IMR-90 (cell line): ENCODE measurements at places on chromosomes 2 and 18. TPM values are rescaled to one million over a fixed set of nuclear protein-coding genes. Genes with fewer than 3 reads are reported as not detected.

- no peak for DNase-seq
- no peaks in the 10 kb centered on the region for H3K27me3 ChIP-seq
- H3K4me1 ChIP-seq = no peaks in the 10 kb centered on the region
- no peak overlapping the region for H3K4me3 ChIP-seq
Measured at GRCh38 chr18:75823471-75823870, 396.0 kb upstream of the SMIM21 start.

The KCNJ3 gene
- not detected in 2 replicates for total RNA-seq

The SIGLEC15 gene
- 0.83 and 1.1 TPM in 2 replicates for total RNA-seq

The CENPA gene
- 7.7 and 10.0 TPM in 2 replicates for total RNA-seq

DNA sequence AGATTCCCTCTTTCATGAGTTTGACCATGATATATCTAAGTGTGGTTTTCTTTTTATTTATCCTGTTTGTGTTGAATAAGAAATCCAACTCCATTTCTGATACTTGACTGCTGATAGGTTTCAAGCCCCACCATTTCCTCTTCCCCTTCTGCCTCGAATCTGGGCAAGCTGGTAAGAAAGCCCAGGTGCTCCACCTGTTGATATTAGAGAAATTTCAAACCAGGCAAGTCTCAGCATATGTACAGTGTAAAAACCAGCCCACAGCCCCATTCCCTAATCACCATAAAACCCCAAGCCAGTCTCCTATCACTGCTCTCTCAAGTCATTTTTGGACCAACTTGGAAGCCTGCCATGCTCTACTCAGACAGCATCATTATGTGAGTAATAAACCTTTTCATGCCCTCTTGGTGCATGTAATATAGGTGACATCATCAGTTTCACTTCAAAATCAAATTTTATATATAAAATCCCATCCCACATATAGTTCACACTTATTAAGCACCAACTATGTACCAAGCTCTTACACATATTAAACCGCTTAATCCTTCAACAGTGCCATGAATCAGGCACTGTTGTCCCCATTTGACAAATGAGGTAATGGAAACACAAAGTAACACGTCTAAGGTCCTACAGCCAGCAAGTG lies 46.6 kb downstream of the SMAD2 start:
- no peak overlapping the region for H3K27ac ChIP-seq
- DNase-seq = peak; percentile 76
- peaks cover 10% of the 10 kb centered on the region for H3K4me1 ChIP-seq
- no peak overlapping the region for H3K4me3 ChIP-seq
- H3K27me3 ChIP-seq = no peaks in the 10 kb centered on the region
- peaks cover 4% of the 10 kb centered on the region; the same call in 1 of the 2 replicates for H3K36me3 ChIP-seq

DNA sequence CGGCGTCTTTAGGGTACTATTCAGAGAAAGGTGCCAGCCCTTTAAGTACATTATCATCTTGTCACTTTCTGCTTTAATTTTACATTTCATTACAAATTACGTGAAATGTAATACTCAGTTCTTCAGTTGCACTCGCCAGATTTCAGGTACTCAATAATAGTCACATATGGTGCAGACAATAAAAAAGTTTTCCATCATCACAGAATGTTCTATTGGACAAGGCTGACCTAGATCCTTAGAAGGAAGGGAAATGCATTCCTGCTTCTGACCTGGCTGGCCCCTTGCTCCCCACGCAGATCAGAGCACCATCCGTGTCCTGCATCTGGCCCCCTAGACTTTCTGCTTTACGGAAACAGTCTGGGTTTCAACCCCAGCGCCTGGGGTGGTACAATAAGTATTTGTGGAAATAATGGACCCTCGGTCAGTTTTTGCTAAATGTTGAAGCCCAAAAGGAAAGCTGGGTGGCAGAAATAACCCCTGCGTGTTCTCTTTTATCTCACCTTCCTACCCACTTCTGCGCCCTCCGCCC lies 681 bp upstream of the C2orf72 start:
- H3K4me3 ChIP-seq = no peak overlapping the region
- peaks cover 74% of the 10 kb centered on the region for H3K27me3 ChIP-seq
- no peak for DNase-seq
- H3K36me3 ChIP-seq = no peaks in the 10 kb centered on the region
- H3K27ac ChIP-seq = no peak overlapping the region
- no peaks in the 10 kb centered on the region for H3K4me1 ChIP-seq

The CHPF gene
- 24.0 and 27.2 TPM in 2 replicates for total RNA-seq

DNA sequence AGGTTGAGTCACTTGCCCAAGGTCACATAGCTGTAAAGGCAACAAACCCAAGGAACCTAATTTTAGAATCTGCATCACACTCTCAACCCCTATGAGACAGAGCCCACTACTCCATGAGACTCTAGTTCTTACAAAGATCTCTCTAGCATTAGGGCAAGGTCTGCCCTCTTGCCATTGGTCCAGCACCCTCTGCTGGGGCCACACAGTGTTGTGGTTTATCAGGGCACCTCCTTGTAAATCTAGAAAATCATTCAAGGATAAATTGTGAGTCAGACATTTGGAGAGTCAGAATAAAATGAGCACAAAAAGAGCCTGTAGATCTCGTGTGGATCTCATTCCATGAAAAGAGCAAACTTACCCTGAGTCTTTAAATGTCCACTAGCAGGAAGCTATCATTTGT lies 91.2 kb downstream of the SLC8A1 start:
- H3K4me1 ChIP-seq = peaks cover 13% of the 10 kb centered on the region
- H3K27me3 ChIP-seq = no peaks in the 10 kb centered on the region
- no peaks in the 10 kb centered on the region for H3K36me3 ChIP-seq
- H3K27ac ChIP-seq = no peak overlapping the region
- H3K4me3 ChIP-seq = no peak overlapping the region

DNA sequence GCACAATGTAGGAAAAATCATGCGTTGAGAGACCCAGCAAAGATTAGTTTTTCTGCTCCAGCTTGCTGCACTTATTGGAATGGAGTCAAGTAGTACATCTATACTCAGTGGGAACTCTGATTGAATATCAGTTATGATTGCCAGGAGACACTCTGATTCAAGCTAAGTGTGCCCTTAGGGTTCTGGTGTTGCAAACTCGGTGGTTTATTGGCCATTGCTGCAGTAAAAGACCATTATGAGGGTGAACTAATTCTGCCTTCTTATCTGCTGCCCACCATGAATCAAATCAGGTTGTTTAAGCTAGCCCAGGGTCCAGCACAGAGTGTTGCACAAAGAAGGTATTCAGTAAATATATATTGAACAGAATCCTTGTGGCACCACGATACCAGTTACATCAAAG lies 74.8 kb upstream of the GLS start:
- H3K36me3 ChIP-seq = no peaks in the 10 kb centered on the region
- peaks cover 2% of the 10 kb centered on the region; the same call in 1 of the 2 replicates for H3K4me1 ChIP-seq
- H3K27ac ChIP-seq = no peak overlapping the region
- DNase-seq = no peak
- no peaks in the 10 kb centered on the region for H3K27me3 ChIP-seq
- H3K4me3 ChIP-seq = no peak overlapping the region

DNA sequence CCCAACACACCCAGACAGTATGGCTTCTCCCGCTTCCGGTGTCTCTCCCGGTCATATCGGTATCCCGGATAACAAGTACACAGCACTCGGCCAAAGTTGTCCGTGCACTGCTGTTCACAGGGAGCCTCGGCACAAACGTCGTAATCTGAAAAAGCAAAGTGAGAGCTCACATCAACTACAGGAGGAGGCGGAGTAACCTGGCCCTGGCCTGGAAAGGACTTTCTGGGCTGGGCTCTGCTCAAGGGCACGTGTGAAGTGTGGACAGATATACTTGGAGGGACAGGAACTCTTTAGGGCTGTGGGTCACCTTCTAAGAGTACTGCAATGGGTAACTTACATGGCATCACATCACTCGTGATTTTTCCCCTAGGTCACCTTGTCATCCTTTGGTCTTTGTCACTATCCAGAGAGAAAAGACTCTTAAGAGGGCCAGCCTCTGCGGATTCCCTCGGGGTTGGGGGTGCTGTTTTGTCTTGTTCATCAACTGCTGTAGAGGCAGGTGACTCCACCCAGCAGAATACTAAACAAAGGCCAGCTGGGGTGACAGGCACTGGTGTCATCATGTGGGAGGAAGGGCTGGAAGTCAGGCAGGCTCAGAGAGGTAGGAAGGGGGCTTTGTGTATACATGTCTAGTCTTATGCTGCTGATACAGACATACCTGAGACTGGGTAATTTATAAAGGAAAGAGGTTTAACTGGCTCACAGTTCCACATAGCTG lies 110.6 kb upstream of the LMAN1 start:
- H3K4me3 ChIP-seq = no peak overlapping the region
- no peak for DNase-seq
- H3K36me3 ChIP-seq = no peaks in the 10 kb centered on the region; the same call in 1 of the 2 replicates
- H3K27ac ChIP-seq = no peak overlapping the region
- H3K27me3 ChIP-seq = no peaks in the 10 kb centered on the region
- no peaks in the 10 kb centered on the region; the same call in 1 of the 2 replicates for H3K4me1 ChIP-seq

- peak; percentile 76 for DNase-seq
- H3K4me3 ChIP-seq = no peak overlapping the region
Measured at GRCh38 chr2:67346718-67347407, 50.3 kb upstream of the ETAA1 start.

DNA sequence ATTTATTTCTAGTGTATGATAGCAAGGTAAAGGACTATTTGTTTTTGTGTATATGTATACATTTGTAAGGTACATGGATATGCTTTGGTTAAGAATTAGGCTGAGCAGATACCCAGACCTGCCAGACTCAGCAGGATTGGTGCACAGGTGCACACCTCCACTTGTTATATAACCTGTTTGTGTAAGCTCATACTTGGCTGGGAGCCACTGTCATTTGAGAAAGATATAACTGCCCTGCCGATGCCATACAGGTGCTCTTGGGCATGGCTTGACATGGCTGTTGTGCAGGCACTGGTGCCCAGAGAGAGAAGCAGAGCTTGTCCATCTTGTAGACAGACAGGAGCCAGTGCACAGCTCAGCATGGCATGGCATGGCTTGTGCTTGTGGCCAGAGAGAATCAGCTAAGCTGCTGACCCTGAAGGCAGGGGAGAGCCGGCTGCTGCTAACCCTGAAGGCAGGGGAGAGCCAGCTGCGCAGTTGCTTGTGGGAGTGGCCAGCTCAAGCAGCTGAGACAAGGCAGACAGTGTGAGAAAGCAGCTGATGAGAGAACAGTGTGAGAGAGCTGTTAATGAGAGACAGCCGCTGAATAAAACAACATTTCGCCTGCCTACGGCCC lies 136.5 kb downstream of the RNF144A start:
- H3K27ac ChIP-seq = no peak overlapping the region
- H3K27me3 ChIP-seq = no peaks in the 10 kb centered on the region
- no peak for DNase-seq
- H3K4me1 ChIP-seq = no peaks in the 10 kb centered on the region

The ROCK1 gene
- 17.0 and 33.6 TPM in 2 replicates for total RNA-seq

DNA sequence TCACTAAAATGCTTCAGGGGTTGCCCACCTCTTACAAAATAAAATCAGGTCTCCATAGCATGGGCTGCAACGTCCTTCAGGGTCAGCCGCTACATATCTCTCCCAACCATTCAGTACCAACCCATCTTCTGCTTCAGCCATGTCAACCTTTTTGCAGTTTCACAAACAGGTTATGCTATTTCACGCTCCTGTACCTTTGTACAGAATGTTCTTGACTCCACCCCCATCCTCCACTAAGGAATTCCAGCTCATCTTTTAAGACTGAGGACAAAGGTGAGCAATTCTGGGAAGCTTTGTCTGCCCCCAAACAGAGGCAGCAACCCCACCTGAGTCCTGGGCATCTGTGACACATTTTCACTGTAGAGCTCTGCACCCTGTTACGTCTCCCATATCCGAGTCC lies 8.8 kb upstream of the EVA1A start:
- no peak overlapping the region for H3K27ac ChIP-seq
- H3K4me1 ChIP-seq = peaks cover 8% of the 10 kb centered on the region
- H3K27me3 ChIP-seq = no peaks in the 10 kb centered on the region
- H3K4me3 ChIP-seq = no peak overlapping the region
- no peak for DNase-seq

DNA sequence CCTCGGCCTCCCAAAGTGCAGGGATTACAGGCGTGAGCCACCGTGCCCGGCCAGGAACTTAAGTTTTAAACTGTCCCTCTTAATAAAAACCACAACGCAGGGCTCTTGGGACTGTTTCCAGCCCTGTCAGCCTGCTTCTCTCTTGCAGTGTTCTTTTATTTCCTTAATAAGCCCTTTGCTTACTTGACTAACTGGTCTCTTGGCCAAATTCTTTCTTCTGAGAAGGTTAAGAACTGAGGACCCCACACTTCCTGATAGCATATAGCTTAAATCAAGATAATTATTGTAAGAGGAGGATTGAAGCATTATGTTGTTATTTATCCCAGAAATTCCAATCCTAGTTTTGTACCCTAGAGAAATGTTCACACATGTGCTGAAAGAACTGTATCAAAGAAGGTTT lies 128.2 kb upstream of the UXS1 start:
- no peak for DNase-seq
- no peak overlapping the region for H3K4me3 ChIP-seq
- H3K4me1 ChIP-seq = no peaks in the 10 kb centered on the region
- no peak overlapping the region for H3K27ac ChIP-seq
- peaks cover 5% of the 10 kb centered on the region for H3K27me3 ChIP-seq
- no peaks in the 10 kb centered on the region for H3K36me3 ChIP-seq

The SPP2 gene
- not detected in 2 replicates for total RNA-seq

The DPP4 gene
- 19.0 and 24.2 TPM in 2 replicates for total RNA-seq

DNA sequence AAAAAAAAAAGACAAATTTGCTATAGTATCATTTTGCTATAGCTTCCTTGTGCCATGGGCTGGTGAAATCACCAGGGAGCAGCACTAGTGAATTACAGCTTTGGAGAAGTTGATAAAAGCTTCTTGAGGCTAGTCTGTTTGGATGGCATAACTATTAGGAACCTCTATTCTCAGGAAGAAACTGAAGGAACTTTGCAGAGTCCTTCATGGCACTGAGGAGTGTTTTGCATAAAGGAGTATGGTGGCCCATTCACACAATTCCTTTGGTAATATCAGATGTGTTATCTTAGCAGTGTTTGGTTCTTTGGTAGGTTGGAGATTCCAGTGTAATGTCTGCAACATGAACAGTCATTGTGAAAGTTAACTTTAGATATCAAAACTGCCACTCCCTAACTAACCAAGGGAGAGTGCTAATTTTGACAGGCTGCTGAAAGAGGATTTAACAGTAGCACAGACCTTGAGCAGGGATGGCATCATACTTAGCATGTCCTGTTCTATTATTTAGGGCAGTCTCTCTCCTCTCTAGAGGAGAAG lies 76.6 kb upstream of the ZFP36L2 start:
- H3K4me1 ChIP-seq = peaks cover 4% of the 10 kb centered on the region; the same call in 1 of the 2 replicates
- H3K27ac ChIP-seq = no peak overlapping the region
- DNase-seq = no peak

DNA sequence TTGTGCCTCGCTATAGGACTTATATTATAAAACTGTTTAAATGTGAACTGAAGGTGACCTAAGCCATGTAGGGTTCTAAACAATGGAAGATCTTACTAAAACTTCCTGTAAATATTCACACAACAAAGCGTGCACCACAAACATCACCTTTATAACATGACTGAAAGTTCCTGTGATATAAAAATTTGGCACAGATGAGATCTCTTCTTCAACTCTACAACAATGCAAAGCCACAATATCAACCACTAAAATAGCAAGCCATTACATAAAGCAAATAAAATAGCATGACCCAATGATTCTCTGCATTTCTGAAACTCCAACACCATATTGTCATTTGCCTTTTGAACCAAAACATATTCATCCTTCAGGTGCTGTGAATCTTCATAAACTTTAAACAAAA lies 3.5 kb downstream of the YES1 start:
- H3K36me3 ChIP-seq = no peaks in the 10 kb centered on the region
- no peak for DNase-seq
- no peaks in the 10 kb centered on the region for H3K27me3 ChIP-seq
